Left forelimb (tissue), 1 donor: ENCODE measurements at places on chromosomes 7 and 10.

GRCh38 chr10:43960135-43960415 lies 311.4 kb upstream of the ZNF32 start:
- no peak for DNase-seq

DNA sequence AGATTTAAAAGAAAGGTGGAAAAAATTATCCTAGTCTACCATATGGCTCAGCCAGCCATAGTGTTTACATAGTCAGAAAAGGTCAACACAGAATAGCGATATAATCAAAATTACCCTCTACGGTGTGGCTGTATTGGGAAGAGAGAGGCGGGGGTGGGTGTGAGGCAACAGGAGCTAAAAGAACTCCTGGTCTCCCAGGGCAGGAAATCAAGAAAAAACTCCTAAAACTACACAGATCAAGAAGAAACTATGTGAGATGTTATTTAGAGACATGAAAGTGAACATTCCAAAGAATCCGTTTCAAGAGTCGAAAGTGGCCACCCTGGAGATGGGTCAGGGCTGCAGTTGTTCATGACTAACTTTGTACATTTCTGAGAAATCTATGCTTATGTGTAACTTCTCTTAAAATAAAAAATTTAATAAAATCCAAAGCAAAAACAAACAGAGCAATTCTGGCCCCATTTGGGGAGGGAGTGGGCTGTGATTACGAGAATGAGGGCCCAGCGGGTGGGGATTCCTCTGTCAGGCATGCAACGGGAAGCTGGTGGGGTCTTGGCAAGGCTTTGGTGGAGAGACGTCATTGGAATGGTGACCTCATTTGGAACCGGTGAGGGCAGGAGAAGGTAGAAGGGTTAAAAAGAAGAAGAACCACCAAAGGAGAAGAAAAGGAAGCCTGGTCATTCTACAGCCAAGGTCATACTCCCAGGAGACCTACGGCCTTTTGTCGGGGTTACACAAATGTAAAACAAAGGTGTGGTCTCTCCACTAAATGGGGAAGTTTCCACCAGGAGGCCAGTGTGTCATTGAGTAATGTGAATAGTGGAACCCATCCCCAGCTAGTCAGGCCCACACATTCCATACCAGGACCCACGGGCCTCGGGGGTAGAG lies 71.2 kb upstream of the DUSP5 start:
- DNase-seq: no peak

DNA sequence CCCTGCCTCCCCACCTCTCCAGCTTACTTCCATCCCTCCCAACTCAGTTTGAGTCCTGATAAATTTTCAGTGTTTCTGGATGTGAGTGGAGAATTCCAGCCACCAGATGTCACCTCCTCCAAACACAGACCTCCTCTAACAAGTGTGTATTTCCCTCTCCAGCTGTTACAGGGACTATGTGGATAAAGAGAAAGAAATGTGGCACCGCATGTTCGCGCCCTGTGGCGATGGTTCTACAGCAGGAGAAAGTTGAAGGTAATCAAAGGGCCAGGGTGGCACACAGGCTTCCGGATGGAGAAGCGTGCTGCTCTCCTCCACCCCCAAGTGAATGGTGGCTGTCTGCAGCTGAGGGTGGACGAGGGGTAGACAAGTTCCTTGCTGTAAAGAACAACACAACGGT lies 14.7 kb downstream of the FKBP6 start:
- no peak for DNase-seq

DNA sequence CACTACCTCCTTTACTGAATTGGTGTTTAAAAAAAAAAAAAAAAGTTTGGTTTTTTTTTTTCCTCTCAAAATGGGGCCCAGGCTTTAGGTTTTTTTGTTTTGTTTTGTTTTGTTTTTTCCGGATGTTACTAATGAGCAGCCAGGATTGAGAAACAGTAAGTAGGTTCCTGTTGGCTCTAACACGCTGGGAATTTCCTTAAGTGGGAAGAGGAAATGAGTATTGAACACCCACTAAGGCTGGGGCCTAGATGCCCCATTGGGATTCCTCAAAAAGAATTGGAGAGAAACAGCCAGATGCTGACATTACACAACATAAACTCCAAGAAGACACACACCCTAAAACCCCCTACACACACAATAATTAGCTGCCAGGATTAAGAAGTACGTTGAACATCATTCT lies 102.2 kb upstream of the NANOS1 start:
- no peak for DNase-seq

GRCh38 chr10:22174442-22174841 lies 43.4 kb downstream of the EBLN1 start:
- no peak for DNase-seq

DNA sequence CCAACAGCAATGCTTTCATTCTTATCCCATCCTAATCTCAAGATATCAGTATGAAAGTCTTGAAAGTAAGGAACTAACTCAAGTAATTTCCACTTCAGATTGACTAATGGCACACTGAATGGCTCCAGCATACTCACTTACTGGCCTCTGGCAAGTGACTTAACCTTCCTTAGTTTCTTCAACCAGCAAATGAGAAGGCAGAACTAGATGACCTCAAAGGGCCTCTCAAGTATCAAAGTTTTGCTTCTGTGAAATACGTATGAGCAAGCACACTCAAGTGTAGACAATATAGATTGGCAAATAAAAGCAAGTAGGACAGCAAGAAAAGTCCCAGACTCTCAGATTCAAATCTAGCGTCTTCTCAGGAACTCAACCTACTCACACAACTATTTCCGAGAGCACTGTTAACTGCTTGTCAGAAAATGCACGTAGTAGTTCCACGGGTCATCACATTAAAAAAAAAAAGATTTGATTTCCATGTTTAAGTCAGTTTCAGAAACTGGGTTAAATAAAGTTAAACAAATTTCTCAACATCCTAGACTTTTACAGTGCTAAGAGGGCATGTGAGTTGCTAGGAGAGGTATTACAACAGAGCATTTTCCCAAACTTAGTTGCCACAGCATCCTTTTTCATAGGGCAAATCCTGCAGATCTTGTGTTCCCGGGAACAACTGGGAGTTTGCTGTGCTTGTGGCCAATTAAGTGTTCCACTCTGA lies 276.9 kb upstream of the KLF14 start:
- DNase-seq: no peak

DNA sequence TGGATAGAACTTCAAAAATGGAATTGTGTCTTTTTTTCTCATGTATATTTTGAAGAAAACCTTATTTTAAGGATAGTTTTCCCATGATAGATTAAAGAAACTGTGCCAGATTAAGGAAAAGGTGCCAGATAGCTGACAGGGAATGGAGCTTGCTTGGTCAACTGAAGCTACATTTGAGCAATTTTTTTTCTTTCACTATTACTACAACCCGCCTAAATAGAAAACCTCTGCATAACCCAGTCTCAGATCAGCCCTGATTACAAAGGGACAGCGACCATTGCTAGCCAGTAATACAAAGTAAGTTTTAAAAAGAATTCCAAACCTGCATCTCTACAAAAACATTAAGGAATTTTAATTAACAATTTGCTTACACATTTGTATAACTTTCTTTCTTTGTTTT lies 1123.4 kb upstream of the LRRTM3 start:
- no peak for DNase-seq

DNA sequence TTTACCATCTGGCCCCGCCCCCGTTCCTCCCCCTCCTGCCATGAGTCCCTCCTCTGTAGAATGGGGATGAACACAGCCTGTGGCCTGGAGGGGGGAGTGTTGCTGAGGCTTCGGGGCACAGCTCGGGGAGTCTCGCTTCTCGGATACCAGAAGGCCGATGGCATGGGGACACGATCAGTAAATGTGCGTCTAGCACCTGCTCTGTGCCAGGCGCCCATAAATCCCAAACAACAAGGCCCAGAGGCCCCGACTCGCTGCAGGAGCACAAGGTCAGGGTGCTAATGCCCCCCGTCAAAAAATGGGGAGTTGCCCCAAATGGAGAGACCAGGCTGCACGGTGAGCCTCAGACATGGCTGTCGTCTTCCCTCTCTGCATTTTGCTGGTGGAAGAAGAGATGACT lies 40.7 kb downstream of the JAKMIP3 start:
- DNase-seq: peak; percentile 5

GRCh38 chr10:1633783-1634182 lies 103.5 kb downstream of the ADARB2 start:
- no peak for DNase-seq
